ENCODE measurements at places on chromosomes 2 and 18. TPM values are rescaled to one million over a fixed set of nuclear protein-coding genes. Genes with fewer than 3 reads are reported as not detected.
A peak's percentile ranks its signal among the peaks of the same experiment; 100 is the strongest.

GRCh38 chr2:216974321-216975302, 114.7 kb upstream of the TNP1 start:
- no peak for DNase-seq

DNA sequence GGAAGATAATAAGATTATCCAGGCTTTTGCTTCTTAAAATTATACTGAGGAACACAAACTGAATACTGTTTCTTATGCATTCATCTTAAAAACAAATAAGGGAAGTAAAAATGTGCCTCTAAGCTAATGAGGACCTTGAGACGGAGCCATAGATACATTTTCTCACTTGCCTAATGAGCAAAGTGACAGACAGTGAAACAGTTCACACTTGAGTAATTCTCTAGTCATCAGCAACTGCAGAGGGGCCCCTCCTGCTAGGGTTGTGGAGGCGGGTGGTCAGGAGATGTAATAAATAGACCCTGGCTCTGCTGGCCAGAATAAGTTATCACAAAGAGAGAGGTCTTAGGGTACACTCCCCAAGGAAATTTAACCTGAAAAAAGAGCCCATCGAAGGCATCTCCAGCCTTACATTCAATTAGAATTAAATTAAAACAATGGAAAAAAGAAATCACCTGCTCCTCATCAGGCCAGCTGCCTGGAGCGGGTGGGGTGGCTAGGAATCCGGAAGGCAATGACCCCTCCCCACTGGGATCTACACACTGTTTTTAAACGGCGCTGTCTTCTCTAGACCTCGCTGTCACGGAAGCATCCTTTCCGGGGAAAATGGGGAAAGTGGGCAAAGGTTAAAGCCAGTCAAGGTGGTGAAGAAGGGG, 32.6 kb upstream of the INSIG2 start:
- no peak for DNase-seq

DNA sequence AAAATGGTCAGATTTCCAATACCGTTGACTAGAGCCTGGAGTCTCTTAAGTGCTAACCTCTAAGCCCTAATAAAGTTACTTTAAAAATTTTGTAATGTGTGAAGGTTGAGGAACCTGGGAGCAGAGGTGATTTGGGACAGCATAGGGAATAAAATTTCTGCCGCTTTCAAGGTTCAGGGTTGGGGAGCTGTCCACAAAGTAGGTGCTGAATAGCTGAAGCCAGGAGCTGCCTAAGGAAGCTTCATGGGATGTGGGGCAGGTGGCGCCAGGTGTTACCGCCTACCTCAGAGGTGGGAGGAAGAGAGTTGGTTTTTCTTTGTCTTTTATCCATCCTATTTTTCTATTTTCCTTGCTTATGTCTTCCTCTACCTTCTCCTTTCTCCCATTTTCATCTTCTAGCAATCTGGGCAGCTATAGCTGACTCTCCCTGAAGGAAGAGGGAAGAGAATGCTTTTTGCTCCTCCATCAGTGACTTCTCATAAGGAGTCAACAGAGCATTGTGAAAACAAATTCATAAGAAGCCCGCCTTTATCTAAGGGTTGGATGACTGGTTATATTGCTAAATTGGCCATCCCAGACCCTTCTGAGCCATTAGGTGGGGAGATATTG, 178.7 kb downstream of the CLIP4 start:
- peak; percentile 19 for DNase-seq

DNA sequence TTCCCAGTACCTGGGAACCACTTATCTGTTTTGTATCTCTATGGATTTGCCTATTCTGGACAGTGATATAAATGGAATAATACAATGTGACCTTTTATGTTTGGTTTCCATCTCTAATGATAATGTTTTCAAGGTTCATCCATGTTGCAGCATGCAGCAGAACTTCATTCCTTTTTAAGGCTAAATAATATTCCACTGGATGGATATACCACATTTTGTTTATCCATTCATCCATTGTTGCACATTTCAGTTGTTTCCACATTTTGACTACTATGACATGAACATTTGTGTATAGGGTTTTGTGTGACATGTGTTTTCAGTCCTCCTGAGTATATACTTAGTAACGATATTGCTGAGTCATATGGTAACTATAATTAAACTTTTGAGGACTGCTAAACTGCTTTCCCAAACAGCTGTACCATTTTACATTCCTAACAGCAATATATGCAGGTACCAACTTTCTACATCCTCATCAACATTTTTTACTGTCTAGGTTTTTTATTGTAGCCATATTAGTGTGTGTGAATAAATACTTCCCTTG, 17.7 kb upstream of the MARCHF7 start:
- no peak for DNase-seq

DNA sequence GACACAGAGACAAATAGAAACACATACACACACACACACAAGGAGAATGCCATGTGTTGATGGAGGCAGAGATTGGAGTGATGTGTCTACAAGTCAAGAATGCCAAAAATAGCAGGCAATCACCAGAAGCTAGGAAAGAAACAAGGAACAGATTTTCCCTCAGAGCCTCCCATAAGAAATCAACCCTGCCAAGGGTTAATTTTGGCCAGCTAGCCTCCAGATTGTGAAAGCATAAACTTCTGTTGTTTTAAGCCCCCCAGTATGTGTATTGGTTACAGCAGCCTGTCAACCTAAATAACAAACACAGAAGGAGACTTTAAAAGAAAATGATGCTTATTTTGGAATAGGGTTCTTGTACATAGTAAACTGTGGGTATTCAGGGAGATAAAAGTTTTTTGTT, 5.6 kb upstream of the STK39 start:
- DNase-seq, result no peak

The LYG1 gene
- total RNA-seq, result 0.69 TPM

- DNase-seq, result peak; percentile 65
Measured at GRCh38 chr2:216520112-216520511, 21.5 kb downstream of the RPL37A start.

GRCh38 chr18:23887035-23887434, 127.5 kb upstream of the TTC39C start:
- DNase-seq, result no peak

DNA sequence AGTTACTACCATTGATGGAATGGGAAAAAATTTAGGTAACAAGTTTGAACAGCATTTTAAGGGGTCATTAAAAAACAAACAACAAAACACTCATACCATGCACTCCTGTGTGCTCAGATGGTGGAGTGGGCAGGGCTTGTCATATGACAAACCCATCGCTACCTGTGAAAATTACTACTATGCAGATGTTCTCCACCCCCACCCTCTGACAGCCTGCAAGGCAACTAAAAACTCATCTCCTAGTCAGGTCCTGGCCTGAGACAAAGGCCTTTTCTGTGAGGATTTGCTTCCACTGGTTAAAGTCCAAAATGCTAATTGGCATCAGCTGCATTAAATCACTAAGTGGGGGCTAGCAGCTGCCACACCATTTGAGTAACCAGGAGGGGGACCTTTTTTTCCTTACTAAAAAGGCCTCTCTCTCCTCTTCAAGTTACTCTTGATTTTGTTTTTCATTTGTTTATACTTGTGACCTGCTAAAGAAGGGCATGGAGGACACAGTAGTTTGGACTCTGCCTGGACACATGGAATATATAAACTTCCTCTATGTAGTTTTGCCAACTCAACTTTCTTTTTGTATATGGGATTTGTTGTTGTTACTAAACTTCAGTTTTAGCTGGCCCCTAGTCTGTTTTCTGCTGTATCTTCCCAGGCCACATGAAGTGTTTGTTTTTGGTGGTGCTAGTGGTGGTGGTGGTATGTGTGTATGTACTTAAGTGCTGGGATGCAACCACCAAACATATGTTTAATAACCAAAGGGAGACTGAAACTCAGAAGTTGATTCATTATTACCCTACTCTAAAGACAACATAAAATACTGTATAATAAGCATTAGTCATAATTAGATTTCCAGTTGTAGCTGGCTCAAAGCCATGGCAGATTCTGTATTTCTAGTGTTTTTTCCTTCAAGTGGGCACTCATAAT, 121.3 kb downstream of the MAP4K4 start:
- DNase-seq, result peak; percentile 84

The POTEC gene
- not detected for total RNA-seq

- DNase-seq, result peak; percentile 81
Measured at GRCh38 chr2:6423157-6423556, 442.6 kb downstream of the CMPK2 start.
